ENCODE measurements at places on chromosomes 11 and 22.

DNA sequence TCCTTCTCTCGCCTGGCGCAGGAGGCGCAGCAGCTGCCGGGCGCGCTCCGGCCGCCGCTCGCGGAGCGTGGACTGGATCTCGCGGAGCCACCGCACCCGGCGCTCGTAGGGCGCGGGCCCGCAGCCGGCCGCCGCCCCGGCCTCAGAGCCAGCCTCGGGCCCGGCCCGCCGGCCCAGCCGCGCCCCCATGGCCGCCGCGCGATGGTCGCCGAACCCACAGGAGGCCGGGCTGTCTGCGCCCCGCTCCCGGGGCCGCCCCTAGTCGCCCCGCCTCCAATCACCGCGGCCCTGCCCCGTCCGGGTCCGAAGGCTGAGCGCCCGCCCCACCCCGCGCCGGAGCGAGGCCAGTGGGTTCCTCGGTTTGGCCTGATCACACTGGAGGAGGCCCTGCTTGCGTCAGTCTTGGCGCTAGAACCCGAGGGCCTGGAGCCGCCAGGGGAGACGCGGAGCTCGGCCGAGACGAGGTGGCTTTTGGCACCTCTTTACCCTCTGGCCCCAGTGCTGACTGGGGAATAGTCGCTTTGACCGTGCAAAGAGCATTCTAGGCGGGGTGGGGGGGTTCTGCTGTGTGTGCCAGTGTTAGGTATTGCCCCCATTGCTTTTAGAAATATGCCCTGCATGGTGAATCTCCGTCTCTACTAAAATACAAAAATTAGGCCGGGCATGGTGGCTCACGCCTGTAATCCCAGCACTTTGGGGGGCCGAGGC, at the start of gene LRRC75B:
TSS of gene LRRC75B (minus strand) at position 223 of the 708 bp plus-strand sequence. CDS start at position 189, 34 bp downstream.
- DNase-seq = no peak

- no peak for DNase-seq
These were observed 26.3 kb downstream of the KCNJ1 start for GRCh38 chr11:128840783-128841182.

DNA sequence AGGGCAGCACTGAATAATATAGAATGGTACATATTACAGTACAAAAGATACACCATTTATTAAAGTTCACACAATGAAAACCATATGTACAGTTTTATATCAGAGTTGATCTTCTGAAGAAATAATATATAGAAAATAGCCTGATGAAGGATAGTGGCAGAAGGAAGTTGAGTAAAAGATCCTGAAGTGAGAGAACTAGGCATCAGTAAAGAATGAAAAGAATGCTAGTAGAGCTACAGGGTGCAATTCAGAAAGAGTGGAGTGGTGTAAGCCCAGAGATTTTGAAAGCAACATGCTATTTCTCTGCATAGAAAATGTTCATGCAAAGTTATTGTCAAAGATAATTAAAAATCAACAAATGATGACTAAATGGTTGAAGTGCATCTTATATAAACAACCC, 1552.7 kb upstream of the TENM4 start:
- no peak for DNase-seq

- no peak for DNase-seq
These were observed 27.8 kb downstream of the MYH9 start for GRCh38 chr22:36360011-36360410.

GRCh38 chr22:44901301-44901700, 108.5 kb downstream of the PHF21B start:
- no peak for DNase-seq

DNA sequence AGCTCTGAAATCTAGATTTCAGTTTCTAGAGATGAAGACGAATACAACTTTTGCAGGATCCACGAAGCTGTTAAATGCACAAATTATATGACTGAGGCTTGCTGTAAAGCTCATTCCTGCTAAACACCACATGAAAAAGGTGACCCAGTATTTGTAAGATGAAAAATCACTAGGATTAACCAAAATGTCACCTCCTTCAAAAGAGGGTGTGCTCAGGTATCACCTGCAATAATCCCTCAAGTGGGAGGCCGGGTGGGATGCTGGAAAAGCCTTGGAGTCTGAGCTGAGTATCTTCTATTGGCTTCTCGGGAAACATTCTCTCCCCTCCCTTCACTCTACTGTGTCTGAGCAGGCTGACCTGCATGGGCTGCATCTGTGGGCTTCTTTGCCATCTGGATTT, 195.8 kb downstream of the NELL1 start:
- DNase-seq = no peak

GRCh38 chr11:28760676-28761390, 652.6 kb downstream of the METTL15 start:
- DNase-seq = no peak

- DNase-seq = no peak
These were observed 13.2 kb upstream of the SHISAL1 start for GRCh38 chr22:44325718-44326490.

GRCh38 chr11:12581416-12581815, 92.8 kb upstream of the TEAD1 start:
- no peak for DNase-seq

GRCh38 chr22:28568099-28568498, 111.5 kb downstream of the TTC28 start:
- no peak for DNase-seq

DNA sequence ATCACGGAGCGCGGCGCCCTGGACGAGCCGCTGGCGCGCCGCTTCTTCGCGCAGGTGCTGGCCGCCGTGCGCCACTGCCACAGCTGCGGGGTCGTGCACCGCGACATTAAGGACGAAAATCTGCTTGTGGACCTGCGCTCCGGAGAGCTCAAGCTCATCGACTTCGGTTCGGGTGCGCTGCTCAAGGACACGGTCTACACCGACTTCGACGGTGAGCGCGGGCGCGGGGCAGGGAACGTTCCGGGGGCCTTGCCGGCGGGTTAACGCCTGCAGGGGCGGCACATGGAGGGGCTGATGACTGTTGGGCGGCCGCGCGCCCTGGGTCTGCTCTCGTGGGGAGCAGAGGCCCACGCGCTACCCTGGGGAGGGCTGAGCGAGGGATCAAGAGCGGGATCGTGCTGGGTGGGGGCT, 1.0 kb downstream of the PIM3 start:
- DNase-seq = no peak

- DNase-seq = no peak
These were observed 45.2 kb downstream of the NAT10 start for GRCh38 chr11:34150494-34151151.

DNA sequence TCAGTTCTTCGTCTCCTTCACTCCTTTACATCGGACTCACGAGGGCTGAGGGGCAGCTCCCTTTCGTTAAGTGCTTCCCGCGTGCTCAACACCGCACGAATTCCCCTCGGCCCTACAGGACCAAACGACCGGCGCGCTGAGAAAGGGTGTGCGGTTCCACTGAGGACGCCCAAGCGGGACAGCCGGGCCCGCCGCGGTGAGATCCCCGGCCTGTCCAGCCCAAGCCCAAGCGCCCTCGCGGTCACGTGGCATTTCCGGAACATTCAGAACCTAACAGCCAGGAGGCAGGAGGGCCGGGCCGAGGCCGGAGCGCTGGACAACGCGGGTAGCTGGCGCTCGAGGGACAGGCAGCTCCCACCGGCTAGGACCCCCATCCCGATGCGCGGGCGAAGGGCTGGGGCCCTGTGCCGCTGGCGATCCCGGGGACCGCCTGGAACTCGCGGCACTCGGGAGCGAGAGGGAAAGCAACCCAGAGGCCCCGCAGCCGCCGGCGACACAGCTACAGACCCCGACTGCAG, 737 bp upstream of the STIP1 start:
- DNase-seq = no peak

- no peak for DNase-seq
These were observed 57.0 kb downstream of the PHF21A start for GRCh38 chr11:46064221-46064620.

GRCh38 chr11:13745165-13745564, 76.7 kb downstream of the FAR1 start:
- no peak for DNase-seq

DNA sequence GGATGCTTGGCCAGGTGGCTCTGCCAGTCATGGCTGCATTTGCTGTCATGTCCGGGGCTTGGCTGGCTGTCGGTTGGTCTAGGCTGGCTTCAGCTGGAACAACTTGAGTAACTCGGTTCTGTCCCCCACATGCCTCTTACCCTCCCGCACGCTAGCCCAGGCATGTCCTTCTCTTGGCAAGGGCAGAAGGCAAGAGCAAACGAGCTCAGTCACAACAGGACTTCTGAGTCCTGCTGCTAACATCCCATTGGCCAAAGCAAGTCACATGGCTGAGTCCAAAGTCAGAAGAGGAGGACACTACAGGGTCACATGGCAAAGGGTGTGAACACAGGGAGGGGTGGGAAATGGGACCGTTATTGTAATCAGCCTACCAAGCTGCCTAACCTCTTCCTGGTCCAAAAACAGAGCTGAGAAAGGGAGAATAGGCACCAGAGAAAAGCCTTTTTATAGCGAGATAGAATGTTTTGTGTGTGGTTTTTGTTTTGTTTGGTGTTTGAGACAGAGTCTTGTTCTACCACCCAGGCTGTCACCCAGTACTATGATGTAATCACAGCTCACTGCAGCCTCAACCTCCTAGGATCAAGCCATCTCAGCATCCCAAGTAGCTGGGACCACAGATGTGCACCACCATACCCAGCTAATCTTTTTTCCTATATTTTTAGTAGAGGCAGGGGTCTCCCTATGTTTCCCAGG, 81.9 kb downstream of the MN1 start:
- DNase-seq = no peak

- DNase-seq = no peak
These were observed 47.1 kb downstream of the CWC15 start for GRCh38 chr11:94926271-94926625.

DNA sequence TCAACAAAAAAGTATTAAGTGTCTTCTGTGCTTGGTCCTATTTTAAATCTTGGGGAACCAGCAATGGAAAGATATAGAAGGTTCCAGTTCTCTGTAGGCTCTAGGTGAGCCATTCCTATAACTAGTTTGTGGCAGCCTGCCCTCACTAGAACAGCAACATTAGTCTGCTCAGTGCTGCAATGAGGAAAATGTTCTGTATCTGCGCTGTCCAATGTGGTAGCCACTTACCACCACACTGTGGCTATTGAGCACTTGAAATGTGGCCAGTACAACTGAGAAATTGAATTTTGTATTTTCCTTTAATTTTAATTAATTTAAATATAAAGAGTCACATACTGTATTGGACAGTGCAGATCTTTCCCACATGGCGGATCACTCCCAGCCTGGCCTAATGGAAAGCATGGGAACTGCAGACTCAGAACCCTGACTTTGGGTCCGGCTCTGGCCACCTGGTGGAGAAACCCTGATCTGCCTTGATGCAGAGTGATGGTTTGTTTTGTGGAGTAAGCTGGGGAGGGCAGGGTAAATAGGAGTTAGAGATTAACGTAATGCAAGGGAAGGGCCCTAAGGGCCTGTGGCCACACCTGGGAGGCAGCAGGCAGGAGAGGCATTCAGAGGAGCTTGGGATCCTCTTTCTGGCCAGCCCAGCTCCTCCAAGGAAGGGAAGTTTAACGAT, 101.0 kb downstream of the ME3 start:
- DNase-seq = no peak

DNA sequence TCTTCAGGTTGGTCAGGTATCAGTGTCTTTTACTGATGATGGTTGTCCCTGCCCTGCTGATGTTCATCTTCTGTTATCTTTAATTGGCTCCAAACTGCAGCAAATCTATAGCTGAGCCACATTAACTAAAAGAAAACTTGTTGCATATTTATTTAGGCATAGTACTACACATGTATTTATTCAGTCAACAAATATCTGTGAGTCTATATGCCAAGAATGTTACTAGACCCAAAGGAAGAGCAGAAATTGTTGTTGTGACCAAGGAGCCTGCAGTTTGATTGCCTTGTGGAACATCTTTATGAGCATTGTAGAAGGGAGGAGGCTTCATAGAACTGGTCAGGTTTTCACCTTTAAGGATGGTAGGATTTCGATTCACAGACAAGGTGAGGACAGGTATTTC, 10.1 kb downstream of the BMAL1 start:
- no peak for DNase-seq

GRCh38 chr22:37188901-37189466, 937 bp upstream of the C1QTNF6 start:
- no peak for DNase-seq

Data from activated CD4-positive, alpha-beta T cell treated with anti-CD3 and anti-CD28 coated beads, Interleukin-2, amount 50 U/mL, for 4 hours (primary cell).